ENCODE measurements at places on chromosomes 4 and X.
A peak's percentile ranks its signal among the peaks of the same experiment; 100 is the strongest.

DNA sequence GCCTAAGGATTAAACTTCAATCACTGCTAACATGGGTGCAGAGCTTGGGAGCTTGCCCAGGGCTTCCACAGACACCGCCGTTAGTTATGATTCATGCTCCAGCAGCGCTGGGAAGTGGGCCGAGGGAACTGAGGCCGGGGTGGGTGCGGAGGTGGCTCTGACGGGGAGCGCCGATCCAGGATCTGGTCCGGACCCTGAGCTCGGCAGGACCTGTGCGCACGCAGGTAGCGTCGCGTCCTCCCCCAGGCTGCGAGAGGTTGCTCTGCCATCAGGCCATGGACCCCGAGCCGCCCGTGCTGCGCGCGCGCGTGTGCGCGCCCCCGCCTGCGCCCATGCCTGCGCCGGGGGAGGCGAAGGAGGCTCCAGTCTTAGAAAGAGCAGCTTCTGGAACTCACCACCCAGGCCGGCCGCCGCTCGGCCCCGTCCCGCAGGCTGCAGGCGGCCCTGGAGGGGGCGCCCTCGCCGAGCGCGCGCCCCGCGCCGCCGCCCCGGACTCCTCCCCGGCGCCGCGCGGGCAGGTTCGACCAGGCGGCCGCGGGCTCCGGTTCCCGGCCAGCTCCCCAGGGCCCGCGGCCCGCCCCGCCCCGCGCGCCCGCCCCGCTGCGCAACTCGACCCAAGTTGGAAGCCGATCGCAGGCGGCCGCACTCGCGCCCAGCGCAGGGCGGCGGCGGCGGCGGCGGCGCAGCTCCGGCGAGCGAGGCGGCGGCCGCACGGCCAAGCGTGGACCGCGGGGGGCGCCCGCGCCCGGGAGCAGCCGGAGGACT, 732 bp upstream of the ADRA2C start:
- peak; percentile 75 for DNase-seq

DNA sequence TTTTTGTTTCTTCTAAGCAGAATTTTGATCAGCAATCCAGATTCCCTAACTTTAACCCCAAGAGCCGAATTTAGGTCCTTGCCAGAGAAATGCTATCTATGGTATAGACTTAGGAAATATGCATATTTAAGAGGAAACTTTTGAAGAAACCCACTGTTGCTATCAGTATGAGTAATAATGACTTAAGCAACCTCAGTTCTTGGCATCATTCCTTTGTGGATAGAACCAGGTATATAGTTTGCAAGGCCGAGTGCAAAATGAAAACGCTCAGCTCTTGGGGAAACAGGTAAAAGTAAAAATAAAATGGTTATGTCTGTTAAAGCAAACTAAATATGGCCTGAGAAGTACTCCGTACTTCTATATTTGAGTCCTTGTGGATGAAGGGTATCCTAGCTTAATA, 78.1 kb downstream of the ARSF start:
- DNase-seq: no peak

DNA sequence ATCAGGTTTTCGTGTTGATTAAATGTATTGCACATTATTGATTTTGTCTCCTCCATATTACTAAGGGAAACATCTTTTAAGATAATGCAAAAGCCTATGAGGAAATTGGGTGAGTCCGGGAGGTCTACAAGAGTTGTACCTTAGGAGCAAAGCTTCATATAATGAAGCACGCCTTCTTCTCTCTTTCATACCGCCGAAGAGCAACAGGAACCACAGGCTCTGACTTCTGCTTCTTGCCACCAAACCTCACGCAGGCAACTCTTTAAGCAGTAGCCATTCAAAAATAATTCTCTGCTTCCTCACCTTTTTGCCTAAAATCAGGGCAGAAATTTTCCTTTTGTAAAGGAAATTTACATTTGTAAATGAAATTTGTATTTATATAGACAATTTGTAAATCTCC, 139.6 kb downstream of the SPRY1 start:
- no peak for DNase-seq

GRCh38 chr4:1115528-1116293, 2.3 kb upstream of the RNF212 start:
- DNase-seq: no peak

DNA sequence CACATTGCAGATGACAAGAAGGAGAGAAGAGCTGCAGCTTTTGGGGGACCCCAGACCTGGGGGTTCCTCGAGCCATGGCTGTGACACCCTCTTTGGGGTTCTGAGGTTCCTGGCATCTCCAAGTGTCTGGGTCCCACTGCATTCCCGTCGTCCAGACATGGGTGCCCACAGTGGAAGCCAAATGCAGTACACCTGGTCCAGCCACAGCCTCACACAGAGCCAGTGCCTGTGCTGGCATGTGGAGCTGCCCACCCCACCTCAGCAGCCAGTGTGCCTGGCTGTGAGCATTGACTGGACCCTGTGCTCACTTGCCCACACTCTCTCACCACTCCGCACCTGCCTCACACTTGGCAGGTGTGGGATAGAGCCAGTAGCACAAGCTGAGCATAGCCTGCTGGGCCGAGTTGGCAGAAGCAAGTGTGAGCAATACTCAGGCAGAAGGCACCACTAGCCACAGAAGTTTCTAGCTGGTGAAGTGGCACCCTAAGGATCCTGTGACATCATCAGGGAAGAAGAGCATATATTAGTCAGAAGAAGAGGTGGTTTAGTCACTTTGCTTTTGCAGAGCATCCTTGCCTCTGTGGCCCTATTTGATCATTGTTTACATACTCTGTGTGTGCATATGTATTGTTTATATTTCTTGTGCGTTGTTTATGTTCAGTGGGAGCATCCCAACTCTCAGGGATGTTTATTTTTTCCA, 65.0 kb upstream of the MAGEB2 start:
- no peak for DNase-seq

DNA sequence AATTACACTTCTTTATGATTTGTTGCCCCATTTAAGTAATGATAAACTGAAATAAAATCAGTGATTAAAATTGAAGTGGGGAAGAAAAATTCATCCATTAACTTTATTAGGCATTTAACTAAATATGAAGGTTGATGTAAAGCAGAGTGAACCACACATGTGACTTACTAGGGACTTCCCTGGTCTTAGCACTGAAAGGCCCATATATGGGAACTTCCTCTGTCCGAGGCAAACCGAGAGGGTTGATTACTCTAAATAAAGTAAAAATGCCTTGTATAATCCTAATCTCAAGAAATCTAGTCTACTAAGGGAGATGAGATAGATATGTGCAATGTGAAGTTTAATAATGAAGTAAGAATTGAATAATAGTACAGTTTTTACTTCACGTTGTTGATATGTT, 403.9 kb upstream of the RPS6KA3 start:
- DNase-seq: no peak

- no peak for DNase-seq
Observed at GRCh38 chr4:155930330-155930729, 23.3 kb downstream of the CTSO start.

DNA sequence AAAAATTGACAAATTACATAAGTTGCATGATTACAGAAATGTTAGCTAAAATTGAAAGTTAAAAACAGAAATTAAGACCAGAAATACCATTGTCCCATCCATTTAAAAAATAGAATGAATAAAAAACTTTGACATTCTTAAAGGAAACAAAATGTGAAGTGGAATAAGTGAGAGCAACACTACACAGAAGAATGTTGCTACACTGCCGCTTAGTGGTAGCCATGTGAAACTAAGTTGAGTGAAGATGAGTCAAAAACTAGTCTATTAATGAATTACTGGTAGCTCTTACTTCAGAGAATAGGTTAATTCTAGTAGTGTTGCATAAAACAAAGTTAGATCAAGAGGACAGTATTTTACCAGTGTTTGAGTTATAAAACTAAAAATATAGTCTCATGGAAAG, 571.0 kb upstream of the KLHL4 start:
- DNase-seq: peak; percentile 11

GRCh38 chr4:302381-302780, 2.9 kb downstream of the ZNF732 start:
- DNase-seq: no peak

GRCh38 chr4:159460371-159460770, 357.5 kb downstream of the RAPGEF2 start:
- DNase-seq: peak; percentile 11

DNA sequence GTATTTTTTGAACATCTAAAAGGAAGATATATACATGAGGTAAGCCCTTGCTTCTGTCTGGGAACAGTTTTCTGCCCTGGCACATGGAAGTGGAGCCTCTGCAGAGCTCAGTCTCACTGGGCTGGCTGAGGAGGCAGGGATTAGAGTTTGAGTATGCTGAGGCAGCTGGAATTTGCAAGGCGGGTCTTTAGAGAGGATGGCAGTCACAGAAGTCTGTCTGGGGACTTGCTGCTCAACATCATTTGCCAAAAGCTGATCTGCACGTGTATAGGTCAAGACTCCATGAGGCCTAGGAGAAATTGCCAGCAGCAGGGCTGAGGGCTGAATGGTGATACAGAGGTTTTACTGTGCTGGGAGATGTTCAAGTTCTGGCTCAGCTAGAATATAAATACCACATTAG, 163.6 kb upstream of the ANK2 start:
- DNase-seq: no peak

GRCh38 chr4:182065255-182065654, 177.9 kb upstream of the TENM3 start:
- DNase-seq: no peak

GRCh38 chr4:159855731-159856130, 752.9 kb downstream of the RAPGEF2 start:
- no peak for DNase-seq

DNA sequence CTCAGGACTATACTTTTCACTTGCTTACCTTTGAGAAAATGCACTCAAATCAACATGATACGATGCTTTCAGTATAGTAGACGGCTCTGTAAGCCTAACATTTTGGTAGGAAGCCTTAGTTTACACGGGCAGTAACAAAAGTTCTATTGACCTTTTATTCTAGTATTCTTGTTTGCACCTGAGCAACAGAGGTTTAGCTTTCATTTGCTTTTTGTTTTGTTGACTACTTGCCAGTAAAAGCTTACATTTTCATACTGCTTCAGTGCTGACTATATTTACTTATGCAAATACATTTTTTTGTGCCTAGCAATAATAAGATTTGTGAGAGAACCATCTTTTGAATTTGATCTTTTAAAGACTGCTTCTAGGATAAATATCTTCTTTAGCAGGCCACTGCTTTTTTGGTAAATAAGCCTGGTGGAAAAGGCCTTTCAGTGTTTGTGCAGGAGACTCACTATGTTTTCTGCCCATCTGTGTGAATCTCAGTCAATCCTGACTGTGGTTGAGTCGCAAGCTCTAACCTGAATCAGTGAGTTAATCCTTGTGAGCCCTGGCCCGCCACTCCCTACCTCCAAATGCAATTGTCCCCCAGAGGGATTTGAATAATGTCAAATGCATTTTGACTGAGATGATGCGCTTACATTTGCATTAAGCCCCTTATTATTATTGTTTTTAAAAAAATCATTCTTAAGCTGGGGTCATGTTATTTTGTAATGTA, 21.9 kb downstream of the FHIP1A start:
- no peak for DNase-seq

- no peak for DNase-seq
Observed at GRCh38 chr4:55561889-55562288, 15.2 kb upstream of the CLOCK start.

DNA sequence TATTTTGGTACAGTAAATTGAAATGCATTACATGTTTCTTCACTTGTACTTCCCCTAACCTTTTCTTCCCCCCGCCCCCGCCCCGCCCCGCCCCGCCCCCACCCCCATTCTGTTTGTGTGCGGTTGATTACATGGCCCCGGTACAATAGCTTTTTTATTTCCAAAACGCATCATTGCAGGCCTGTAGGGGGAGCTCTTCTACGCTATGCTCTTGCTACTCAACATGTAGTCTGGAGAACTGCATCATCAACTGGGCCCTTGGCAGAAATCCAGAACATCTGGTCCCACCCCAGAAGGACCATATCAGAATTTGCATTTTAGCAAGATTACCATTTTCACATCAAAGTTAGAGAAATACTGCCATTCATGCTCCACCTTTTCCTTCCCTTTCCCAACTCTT, 333.3 kb upstream of the DDX53 start:
- no peak for DNase-seq
